ENCODE measurements at places on chromosomes 6 and 20.

DNA sequence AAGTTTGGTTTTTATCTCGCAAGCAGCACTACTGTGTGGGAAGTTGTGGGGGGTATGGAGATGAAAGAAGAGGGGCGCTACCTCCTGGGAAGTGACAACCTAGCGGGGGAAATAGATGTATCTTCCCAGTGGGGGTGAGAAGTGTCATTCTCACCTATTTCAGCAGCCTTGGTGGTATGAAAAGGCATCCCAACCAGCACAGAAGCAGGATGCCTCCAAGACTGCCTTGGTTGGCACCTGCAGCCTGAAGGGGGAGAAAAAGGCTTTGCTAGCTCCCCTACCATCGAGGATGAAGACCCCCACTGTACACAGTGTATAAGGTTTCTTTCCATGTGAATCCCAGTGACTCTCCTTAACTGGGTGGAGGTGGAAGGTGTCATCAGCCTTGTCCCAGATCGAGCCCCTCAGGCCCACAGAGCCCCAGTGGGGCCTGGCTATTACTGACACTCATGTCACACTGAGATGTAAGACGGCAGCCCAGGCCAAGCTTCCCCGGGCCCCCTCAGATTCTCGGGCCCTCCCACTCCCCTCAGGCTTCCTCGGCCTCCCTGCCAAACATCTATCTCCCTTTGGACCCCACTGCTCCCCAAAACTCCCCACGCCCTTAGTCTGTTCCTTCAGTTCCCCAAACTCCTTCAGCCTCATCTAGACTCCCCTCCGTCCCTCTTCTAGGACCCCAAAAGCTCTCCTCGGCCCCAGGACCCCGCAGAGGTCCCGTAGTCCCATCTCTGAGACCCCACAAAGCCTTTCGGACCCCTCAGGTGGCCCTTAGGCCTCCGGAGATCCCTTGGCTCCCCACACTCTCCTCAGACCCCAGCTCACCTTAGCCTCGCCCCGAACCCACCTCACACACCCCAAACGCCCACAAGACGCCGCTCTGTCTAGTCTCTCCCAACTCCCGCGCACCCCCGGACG lies 688 bp downstream of the COMMD7 start:
- peak; percentile 36 for DNase-seq

GRCh38 chr6:27260369-27260768 lies 12.9 kb downstream of the PRSS16 start:
- DNase-seq = no peak

GRCh38 chr20:1576641-1577040 lies 19.1 kb upstream of the SIRPD start:
- no peak for DNase-seq

- DNase-seq = no peak
Measured at GRCh38 chr6:107154131-107154800, 39.0 kb upstream of the BEND3 start.

DNA sequence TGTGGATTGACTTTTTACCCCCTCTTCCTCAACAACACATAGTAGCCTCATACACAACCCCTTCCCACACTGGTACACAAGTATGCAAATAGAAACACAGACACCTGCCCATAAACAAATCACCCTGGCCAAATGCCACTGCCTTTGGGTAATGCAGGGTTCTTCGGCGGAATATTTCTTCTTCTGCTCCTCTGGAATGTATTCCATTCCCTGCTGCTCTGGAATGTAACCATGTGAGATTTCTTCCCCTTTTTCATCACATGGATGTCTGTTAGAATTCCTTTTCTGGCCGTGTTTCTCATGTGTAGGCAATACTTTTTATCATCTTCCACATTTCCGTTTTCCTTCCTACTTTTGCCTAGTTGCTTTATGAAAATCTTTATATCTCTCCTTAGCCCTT lies 76.1 kb upstream of the TPD52L1 start:
- no peak for DNase-seq

GRCh38 chr6:27591699-27592480 lies 119.0 kb upstream of the ZNF184 start:
- DNase-seq = no peak

DNA sequence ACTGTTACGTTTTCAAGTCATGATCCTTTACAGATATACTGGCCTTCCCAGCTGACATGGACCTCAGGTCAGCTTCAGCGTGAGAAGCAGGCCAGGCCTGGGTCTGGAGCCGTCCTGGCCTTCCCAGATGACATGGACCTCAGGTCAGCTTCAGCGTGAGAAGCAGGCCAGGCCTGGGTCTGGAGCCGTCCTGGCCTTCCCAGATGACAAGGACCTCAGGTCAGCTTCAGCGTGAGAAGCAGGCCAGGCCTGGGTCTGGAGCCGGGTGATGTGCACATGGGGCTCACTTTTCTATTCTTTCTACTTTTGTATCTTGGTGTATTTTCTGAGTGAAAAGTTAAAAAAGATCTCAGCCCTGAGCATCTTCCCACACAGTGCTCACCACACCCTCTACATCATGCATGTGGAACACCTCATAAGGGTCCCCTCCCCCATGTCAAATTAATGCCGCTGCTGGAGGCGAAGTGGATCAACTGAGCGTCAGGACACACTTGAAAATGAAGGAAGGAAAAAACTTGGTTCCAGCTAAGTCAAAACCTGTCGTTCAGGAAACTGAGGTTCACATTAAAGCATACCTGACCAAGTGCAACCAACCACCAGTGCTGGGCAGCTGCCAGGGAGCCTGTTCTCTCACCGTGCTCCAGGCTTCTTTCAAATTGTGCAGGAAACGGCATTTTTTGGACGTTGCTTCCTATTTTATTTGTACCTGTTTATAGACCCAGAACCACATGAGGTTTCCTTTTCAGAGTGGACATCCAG lies 32.2 kb downstream of the KIF25 start:
- DNase-seq = no peak

GRCh38 chr6:142653710-142654420 lies 291.1 kb downstream of the HIVEP2 start:
- no peak for DNase-seq

DNA sequence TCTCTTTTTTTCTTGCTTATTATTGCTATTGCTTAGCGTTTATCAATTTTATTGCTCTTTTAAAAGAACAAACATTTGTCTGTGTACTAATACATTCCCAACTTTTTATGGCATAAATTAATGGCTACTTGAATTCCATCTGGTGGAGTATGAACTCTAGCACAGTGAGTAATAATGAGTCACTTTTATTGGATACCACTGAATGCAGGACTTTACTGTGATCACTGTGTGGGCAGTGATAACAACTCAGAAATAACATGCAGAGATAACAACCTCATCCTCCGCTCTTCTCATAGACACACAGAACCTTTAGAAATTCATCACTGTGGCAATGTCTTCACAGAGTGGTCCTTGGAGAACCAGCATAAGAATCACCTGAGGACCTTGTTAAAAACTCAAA lies 174.9 kb upstream of the PRND start:
- no peak for DNase-seq

Data from CD4-positive, alpha-beta T cell treated with Interferon alpha-2 for 1 hour (primary cell).